Activated CD4-positive, alpha-beta memory T cell treated with anti-CD3 and anti-CD28 coated beads for 36 hours (primary cell): ENCODE measurements at places on chromosomes 5 and 9.

- no peak for DNase-seq
Measured at GRCh38 chr9:94903961-94904421, 177.5 kb downstream of the AOPEP start.

GRCh38 chr9:118652258-118652657 is 717.0 kb downstream of the BRINP1 start:
- no peak for DNase-seq

GRCh38 chr9:68547417-68547816 is 6.7 kb upstream of the TMEM252 start:
- DNase-seq, result no peak

GRCh38 chr5:159444441-159445082 is 114.3 kb upstream of the IL12B start:
- DNase-seq, result no peak

DNA sequence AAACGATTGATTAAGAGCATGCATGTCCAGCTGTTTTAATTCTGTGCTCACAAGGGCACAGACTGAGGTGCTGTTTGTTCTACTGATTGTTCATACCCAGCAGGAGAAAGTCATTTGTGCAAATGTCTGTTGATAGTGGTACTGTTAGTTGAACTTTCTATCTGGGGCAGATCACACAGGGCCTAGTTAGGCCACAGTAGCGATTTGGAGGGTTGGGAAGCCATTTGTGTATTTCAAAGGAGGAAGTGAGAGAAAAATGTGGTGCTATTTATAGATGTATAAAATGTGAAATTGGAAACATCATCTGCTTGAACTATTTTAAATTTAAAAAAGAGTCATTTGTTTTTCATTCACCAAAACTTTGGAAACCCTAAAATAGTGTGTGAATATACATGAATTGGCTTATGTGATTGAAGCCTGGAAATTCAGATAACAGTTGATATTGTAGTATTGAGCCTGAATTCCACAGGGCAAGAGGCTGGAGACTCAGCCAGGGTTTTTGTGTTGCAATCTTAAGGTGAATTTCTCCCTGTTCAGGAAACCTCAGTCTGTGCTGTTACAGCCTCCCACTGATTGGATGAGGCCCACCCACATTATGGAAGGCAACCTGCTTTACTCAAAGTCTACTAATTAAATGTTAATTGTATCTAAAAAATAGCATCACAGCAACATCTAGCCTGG is 162.0 kb upstream of the CDKN2B start:
- no peak for DNase-seq

DNA sequence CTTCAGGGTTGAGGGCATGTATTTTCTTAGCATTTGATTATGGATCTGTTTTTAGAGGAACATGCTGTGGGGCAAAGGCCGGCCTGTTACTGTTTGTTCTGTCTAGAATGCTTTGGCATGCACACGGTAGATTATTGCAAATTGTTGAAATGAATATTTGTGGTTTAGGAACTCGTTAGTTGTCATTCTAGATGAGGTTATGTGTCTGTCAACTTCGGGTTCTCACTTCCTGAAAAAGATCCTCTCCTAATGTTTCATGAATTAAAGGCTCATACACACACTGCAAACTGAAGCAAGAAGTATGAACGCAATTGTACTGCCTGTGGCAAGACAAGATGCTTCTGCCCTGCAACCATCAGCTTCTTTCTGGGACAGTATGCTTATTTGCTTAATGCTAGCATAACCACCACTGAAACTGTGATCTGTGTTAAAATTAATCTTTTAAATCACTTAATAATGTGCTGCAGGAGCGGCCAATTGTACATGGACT is 99.6 kb downstream of the BASP1 start:
- DNase-seq, result no peak

- DNase-seq, result no peak
Measured at GRCh38 chr5:163261647-163262269, 175.6 kb upstream of the CCNG1 start.

- DNase-seq, result no peak
Measured at GRCh38 chr9:129731477-129732085, 21.3 kb downstream of the PTGES start.

GRCh38 chr9:14985419-14985818 is 75.2 kb upstream of the FREM1 start:
- no peak for DNase-seq

DNA sequence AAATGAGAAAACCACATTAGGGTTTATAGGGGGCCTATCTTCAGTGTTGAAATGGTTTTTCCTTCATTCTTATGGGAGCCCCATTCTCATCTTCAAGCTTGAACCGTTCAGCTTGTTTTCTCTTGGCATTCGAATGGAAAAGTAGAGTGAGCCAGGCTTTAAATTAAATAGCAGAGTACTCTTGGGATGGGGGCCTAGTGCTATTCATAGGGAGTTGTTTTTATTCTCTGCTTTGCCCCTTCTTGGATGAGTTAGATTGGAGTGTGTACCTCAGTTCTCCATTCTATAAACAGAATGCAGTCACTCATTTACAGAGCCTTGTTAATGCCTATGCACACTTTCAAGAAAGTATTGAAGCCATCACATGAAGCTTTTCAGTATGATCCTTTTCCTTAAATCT is 127.9 kb downstream of the FAM170A start:
- DNase-seq, result no peak

GRCh38 chr5:116242343-116242742 is 157.5 kb downstream of the COMMD10 start:
- no peak for DNase-seq

GRCh38 chr5:148739023-148739422 is 84.7 kb upstream of the HTR4 start:
- DNase-seq, result no peak

DNA sequence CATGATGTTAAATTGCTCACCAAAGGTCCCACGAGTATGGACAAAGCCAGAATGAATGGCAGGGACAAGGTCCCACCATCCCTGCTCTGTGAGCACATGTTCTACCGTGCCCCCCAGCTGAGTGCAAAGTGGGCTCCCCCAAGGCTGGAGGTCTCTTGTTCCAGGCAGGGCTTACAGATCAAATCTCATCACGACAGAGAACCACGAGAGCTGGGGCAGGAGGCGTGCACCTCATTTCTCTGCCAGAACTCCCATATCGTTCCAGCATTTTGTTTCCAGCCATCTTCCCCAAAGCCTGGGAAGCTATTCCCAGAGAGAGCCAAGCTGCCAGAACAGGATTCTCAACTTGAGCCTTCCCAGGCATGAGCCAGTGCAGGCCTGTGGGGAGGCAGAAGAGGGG is 108.5 kb downstream of the ZNF354C start:
- no peak for DNase-seq

- DNase-seq, result no peak
Measured at GRCh38 chr5:1508659-1509290, 15.0 kb downstream of the LPCAT1 start.

GRCh38 chr5:75463726-75464125 is 47.7 kb downstream of the CERT1 start:
- no peak for DNase-seq

DNA sequence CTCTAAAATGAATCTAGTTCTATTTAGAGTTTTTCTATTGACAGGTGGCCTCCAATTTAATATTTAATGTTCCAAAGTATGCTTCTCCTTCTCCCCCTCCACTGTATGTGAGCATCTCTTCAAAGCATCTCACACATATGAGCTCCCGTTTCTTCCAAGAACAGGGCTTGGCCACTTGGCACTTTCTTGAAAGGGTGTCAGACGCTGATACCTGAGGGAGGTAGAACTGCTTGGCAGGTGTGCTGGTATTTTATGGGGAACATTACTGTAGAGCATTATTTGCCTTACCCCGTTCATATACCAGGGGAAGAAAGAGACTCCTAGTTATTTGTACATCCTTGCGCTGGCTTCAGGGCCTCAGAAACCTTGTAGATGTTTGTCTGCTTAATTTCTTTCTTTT is 1.9 kb downstream of the RCL1 start:
- no peak for DNase-seq
